ENCODE measurements at places on chromosomes 2 and 18.

DNA sequence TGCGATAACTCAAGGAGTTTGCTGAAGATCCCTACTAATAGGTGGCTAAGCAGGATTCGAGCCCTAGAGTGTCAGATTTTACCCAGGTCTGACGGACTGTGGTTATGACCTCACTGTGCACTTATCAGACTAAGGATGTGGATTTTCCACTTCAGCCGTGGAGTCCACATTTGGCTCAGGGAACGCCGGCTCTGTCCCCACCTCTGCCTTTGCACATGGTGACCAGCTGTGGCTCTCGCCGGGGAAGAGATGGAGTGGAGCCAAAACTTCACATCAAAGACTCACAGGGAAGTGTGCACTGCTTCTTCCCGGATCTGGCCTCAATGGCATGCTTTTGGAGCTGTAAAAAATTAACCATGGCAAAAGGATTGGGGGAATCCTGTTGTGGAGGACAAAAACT is 249.3 kb upstream of the APCDD1 start:
- no peak for DNase-seq

DNA sequence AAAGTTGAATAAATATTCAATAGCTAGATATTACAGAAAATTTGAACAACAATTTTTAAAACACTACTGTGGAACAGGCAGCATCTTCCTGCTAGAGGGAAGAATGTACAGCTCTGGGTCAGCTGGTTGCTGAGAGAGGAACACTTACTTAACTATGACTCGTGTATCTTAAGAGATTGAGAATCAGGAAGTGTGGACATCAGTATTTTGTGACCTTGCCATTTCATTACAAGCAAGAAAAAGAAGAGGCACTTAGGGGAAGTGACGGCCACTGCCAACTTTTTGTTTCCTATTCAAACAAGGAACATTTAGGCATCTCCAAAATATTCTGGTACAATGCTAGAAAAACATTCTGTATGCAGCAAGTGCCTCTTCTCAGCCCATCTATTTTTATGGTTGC is 45.9 kb downstream of the ITPRID2 start:
- no peak for DNase-seq

DNA sequence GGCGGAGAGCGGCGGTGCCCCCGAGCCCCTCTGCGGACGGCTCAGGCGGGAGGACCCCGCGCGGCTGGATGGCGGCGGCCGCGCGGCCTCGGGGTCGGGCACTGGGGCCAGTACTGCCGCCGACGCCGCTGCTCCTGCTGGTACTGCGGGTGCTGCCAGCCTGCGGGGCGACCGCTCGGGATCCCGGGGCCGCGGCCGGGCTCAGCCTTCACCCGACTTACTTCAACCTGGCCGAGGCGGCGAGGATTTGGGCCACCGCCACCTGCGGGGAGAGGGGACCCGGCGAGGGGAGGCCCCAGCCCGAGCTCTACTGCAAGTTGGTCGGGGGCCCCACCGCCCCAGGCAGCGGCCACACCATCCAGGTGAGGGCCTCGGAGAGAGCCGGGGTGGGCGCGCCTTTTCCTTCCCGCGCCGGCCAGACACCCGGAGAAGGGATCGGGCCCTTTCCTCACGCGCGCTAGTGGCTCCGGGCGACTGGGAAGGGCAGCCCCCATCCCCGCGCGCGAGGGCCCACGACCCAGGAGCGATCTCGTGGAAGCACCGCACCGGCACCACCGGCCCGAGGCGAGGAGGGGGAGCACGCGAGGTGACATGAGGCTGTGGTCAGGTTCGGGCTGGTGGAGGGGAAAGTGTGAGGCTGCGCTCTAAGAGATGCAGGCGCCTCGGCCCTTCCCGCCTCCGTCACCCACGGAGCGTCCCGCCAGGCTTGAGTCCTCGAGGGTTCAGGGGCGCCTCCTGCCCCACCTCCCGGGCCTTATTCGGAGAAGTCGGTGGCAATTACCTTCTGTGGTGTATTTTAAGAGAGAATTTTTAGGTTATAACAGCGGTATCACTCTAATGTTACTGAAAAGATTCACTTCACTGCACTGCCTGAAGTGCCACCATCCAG is 607 bp downstream of the LAMA3 start:
- no peak for DNase-seq

DNA sequence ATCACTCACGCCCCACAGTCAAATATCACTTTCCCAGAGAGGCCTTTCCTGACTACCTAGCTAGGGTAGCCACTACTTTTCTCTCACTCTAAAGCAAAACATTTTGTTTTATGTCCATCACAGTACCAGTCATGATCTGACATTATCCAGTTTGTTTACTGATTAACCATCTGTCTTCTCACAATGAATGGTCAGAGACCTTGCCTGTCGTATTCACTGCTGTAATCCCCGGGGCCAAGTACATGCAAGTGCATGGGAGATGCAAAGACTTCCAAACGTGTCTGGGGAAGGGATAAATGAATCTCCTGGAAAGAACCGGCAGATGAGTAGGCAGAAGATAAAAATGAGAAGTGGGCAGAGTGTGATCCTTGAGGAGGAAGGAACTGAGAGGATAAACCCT is 39.7 kb downstream of the THUMPD2 start:
- DNase-seq: no peak

DNA sequence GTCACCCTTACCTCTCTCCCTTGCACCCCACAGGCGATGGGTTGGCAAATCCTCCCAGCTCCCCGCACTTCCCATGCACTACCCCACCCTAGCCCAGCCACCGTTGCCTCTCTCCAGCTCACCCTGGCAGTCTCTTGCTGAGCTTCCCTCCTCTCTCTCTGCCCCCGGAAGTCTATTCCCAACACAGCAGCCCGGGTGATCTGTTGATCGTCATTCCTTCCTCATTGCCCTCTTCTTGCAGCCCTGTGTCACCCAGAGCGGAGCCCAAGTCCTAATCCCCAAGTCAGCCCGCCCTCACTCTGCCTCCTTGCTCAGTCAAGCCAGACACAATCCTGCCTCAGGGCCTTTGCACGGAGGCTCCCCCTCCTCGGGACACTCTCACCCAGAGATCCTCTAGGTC is 55.2 kb downstream of the CIB4 start:
- DNase-seq: no peak

DNA sequence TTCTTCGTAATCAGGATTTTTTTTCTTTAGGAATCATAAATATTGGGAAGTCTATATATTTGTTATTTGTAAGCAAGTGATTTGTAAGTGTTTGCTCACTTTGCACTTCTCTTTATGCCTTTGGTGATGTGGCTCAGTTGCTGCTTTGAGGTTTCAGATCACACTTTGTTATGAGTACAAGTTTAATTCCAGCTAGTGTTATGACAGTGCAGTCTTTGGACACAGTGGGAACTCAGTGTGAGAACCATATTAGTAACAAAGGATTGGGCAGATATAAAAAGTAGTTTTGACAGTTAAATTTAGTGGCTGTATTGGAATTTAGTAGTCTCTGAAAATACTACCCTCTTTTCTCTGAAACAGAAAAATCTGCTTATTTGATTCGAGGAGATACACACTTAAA is 67.7 kb downstream of the ABI2 start:
- no peak for DNase-seq

DNA sequence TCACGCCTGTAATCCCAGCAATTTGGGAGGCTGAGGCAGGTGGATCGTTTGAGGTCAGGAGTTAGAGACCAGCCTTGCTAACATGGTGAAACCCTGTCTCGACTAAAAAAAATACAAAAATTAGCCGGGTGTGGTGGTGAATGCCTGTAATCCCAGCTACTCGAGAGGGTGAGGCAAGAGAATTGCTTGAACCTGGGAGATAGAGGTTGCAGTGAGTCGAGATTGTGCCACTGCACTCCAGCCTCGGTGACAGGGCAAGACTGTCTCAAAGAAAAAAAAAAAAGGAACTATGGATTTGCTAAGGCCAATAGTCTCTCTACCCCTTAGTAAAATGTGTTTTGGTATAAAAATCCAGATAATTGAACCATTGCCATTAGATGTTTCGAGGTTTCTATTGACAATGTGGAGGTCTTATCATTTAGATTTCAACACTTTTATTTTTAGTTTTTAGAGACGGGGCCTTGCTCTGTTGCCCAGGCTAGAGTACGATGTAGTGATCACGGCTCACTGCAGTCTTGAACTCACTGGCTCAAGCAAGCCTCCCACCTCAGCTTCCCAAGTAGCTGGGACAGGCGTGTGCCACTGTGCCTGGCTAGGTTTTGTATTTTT is 1.1 kb upstream of the TXNDC2 start:
- DNase-seq: no peak

DNA sequence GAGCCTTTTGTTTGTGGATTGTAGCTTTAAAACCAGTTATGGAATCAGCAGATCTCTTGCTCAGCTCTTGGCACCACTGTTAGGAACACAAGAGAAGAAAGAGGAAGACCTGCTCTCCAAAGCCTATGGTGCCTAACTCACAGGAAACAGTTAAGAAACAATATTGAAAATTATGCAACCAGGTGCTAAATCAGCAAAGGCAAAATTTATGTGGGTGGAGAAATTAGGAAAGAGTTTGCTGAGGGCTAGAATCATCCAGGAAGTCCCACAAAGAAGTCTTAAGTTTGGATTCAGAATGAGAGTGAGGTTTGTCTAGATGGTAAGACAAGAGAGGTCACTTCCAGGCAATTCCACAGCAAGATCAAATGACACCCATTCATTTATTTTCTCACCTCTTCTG is 49.4 kb downstream of the AOX1 start:
- no peak for DNase-seq

GRCh38 chr2:128416109-128416785 is 97.6 kb upstream of the HS6ST1 start:
- no peak for DNase-seq

DNA sequence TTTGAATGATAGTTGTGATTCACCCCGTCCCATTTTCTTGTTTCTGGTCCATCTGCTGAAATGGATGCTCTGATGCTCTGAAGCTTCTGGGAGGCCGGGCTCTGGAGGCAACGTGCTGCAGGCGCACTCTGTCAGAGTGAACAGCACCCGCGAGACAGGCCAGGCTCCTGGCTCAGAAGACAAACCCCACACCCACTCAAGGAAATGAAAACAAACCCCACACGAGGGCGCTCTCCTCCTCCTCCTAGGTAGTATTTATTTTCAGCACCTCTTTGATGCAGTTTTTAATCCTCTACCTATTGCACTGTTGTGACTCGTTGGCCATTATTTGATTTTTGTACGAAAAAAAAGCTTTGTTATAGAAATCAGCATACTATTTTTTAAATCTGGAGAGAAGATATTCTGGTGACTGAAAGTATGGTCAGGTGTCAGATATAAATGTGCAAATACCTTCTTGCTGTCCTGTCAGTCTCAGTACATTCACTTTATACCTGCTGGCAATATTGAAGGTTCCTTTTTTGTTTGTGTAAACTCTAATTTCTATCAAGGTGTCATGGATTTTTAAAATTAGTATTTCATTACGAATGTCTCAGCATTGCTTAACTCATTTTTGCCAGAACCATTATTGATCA is 10.3 kb upstream of the CHST10 start:
- DNase-seq: peak; percentile 29

DNA sequence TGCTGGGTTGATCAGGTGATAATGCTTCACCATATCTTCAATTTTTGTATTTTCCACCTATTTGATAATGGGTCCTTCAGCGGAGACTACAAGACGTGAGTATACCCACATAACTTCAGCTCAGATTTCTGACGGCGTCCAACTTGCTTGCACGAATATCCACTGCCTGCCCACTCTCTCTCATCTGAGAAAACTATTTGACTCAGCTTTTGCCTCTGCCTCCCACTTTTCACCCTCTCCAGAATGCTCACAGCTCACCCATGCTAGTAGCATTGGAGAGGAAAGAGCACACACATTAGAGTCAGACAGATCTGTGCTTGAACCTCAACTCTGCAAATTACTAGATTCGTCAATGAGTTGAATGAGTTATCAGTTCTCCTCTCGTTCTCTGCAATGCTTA is 166.8 kb downstream of the BCL2 start:
- DNase-seq: no peak

GRCh38 chr2:241038374-241039180 is 40.2 kb downstream of the SNED1 start:
- DNase-seq: no peak

DNA sequence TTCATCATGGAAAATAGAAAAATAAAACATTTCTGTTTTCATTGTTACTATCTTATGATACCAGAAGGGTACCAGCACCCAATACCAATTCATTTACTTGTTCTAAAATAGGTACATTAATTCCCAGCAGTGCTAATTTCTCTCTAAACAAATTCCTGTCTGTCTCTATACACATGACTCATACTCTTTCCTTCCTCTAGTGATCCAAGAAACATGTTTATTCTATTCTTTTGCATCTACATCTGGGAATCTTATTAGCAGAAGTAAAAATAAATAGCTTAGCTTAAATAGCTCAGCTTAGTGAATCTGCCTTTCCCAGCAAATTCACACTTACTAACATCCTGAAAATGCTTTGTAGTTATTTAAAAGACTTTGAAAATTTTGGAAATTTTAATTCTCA is 84.5 kb upstream of the MAPRE2 start:
- no peak for DNase-seq

GRCh38 chr18:44229693-44230108 is 451.0 kb upstream of the SETBP1 start:
- DNase-seq: no peak

DNA sequence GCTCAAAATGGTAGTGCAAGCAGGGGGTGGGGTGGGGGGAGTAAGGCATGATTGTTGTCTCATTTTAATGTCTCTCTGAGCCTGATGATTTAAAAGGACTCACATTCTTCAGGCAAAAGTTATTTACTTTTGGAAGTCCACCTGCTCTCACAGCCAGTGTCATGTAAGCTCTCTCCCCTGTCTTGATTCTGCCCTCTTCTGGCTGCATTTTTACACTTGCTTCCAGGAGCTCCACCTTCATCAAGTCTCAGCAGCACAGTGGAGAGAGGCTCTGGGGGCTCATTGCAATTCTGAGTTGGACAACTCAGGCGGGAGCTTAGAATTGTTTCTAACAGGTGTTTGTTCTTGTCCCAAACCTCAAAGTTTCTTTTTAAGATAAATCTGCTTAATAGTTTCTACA is 39.2 kb downstream of the GNAL start:
- no peak for DNase-seq

- no peak for DNase-seq
These were observed 1.0 kb upstream of the GPR35 start for GRCh38 chr2:240624011-240624949.

GRCh38 chr2:38091760-38092159 is 15.8 kb upstream of the CYP1B1 start:
- no peak for DNase-seq

DNA sequence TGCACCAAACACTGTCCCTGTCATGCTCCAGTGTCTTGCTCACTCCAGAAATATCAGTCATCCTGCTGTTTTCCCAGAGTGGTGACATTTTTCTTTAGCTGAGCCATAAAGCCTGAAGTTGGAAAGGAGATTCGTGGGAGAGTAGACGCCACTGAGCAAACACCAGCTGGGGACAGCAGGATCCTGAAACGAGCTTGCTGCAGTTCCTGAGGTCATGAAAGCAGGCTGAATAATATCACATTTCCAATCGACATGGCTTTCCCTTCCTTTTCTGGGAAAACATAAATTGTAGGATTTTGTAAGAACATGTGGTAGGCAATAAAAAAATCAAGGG is 276.4 kb downstream of the CDCA7 start:
- no peak for DNase-seq

GRCh38 chr18:3877678-3878077 is 427.7 kb downstream of the TGIF1 start:
- DNase-seq: no peak

All from central memory CD4-positive, alpha-beta T cell (primary cell).